ENCODE measurements at places on chromosomes 3 and 15.

GRCh38 chr3:38029400-38030125, at the start of gene PLCD1:
Gene PLCD1, minus strand, starts transcription at chr3:38029642. Its CDS starts 103 bp downstream, at chr3:38029539.
- peak; percentile 9 for DNase-seq

DNA sequence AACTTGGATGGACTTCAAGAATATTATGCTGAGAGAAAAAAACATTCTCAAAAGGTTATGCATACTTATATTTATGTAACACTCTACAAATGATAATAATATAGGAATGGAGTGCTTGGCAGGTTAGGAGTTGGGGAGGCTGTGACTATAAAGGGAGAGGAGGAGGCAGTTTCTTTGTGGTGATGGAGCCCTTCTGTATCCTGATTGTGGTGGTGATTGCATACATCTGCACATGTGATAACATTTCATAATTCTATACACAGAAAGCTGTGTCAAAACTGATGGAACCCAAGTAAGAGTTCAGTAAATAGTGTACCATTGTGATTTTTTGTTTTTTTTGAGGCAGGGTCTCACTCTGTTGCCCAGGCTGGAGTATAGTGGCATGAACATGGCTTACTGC, 31.7 kb upstream of the FAM3D start:
- no peak for DNase-seq

GRCh38 chr3:141402476-141403171, 34.3 kb downstream of the ZBTB38 start:
- no peak for DNase-seq

DNA sequence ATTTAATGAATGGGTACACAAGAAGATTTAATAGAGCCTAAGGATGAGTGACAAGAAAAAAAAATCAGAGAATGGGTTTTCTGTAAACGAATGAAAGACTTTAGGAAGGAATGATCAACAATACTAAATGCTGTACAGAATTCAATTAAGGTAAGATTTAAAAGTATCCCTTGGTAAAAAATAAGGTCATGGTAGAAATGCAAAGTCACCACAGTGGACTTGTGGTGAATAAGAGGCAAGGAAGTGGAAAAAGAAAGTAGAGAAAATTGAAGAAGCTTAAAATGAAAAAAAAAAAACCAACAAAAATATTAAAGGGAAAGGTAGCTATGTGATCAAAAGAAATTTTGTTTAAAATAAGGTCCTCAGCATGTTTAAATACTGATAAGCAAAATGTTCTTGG, 82.4 kb downstream of the PLSCR2 start:
- DNase-seq: no peak

DNA sequence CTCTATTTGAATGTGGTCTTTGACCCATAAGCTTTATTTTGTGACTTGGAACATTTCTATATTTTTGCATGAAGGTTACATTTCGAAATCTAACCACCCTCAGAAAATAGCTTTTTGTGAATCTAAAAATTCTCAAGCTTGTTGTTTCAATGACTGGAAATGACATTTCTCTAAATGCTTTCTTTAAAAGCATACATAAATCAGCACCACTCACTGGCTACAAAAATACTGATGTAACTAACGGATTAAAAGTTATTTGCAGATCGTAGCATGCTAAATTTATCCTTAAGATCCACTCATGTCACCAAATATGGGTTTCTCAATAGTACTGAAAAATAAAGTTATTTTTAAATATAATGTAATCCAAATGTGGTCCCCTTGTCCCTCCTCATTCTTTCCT, 55.2 kb upstream of the ACAN start:
- no peak for DNase-seq

DNA sequence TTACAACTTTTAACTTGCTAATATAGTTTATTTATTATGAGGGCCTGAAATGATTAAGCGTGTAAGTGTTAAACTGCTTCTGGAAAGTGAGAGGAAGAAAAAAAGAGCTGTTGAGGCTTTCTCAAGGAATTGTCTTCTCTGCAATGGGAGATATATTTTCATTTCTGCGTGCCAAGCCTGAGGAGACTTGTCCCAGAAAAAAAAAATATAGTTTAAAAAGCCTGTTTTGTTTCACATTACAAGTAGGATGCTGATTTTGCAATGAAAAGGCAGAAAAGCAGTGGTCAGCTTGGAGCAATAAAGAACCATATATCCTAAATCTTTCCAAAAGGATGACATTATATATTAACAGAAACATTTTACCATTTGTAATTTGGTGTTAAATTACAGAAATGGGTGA, 115.5 kb downstream of the GMNC start:
- no peak for DNase-seq

- DNase-seq: no peak
These were observed 106.1 kb downstream of the EOMES start for GRCh38 chr3:27616031-27616430.

GRCh38 chr3:31671976-31672375, 139.3 kb downstream of the STT3B start:
- DNase-seq: no peak

DNA sequence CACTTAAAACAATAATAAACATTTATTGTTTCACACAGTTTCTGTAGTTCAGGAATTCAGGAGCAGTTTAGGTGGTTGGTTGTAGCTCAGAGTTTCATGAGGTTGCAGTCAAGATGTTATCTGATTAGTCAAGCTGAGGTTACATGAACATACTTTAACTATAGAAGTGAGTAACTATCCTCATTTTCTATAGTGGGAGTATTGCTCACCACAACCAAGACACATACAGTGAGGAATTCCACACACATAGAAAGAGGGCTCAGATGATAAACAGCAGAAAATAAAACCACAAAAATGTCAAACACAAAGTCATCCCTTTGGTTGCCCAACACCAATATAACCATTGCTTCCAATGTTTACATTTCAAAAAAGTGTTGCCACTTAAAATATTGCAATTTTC, 13.6 kb downstream of the SCN11A start:
- DNase-seq: peak; percentile 69

GRCh38 chr3:194547042-194547441, 60.2 kb upstream of the ATP13A3 start:
- no peak for DNase-seq

GRCh38 chr3:106067711-106068110, 198.9 kb upstream of the CBLB start:
- DNase-seq: no peak

GRCh38 chr3:16286161-16286560, 21.1 kb downstream of the OXNAD1 start:
- DNase-seq: no peak

DNA sequence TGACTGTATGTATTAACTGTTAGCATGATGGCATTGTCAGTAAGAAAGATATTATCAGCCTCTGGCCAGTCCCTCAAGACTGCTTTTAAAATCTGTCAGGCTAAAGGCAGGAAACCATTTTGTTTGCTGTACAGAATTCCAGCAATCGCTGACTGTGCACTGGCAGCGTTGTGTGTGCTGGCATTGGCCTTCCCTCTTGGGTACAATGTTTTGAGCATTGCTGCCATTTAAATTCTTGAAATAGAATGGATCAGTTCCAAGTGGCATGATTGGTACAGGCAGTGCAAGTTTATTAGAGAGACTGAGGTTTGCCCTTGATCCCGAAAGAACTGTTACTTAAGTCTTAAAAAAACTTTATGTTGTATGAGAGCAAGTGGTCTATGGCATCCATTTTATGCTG, 788.7 kb downstream of the OTOL1 start:
- DNase-seq: no peak

DNA sequence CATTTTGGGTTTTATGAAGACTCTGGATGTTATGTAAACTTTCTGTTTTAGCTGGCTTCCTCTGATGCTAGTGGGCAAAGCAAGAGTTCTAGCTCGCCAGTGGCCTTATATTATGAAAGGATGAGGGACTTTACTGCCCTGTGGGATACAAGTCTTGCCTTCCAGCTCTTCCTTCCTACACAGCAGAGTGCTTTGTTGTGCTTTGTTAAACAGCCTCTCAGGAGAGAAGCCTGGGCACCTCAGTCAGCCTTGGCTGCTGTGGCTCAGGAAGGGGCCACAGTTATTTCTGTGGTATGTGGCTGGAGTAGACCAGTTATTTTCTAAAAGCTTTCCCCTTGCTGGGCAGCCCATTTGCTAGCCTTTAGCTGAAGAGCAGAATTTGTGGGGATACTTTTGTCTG, 69.5 kb upstream of the SUCLG2 start:
- no peak for DNase-seq

DNA sequence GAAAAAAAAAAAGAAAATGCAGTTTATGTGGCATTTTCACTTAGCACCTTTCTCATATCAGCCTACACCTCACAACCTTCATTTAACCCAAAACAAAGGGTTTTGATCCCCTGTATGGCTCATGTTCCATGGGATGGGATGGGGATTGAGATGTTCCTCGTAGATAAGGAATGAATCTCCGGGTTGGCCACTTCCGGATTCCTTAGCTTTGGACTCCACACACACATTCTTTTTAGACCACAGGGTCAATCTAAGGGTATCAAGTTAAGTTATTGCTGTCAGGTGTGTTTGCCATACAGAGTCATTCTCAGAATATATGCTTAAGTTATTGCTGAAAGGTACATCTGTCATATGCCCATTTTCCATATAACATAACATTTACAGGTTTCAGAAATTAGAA, 301.4 kb upstream of the TGFBR2 start:
- no peak for DNase-seq

- no peak for DNase-seq
These were observed 58.9 kb upstream of the KY start for GRCh38 chr3:134709561-134710312.

DNA sequence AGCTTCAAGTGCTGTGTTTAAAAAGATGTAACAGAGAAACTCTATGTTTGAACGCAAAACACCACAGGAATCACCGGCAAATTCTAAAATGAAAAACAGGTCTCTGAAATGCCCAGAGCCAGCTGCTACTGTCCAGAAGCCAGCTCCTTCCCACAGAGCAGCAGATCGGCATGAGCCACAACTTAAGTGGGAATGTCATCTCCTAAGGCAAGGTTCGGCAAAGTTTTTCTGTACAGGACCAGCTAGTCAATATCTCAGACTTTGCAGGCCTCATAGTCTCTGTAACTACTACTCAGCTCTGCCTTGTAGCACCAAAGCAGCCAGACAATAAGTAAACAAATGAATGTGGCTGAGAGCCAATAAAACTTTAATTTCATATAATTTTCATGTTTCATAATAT, 4.9 kb downstream of the PLOD2 start:
- no peak for DNase-seq

GRCh38 chr3:164375538-164375937, 702.8 kb downstream of the SI start:
- no peak for DNase-seq

GRCh38 chr3:52838561-52839267, 3.9 kb upstream of the MUSTN1 start:
- DNase-seq: no peak

- no peak for DNase-seq
These were observed 198.3 kb downstream of the ADAMTS9 start for GRCh38 chr3:64489361-64490044.

DNA sequence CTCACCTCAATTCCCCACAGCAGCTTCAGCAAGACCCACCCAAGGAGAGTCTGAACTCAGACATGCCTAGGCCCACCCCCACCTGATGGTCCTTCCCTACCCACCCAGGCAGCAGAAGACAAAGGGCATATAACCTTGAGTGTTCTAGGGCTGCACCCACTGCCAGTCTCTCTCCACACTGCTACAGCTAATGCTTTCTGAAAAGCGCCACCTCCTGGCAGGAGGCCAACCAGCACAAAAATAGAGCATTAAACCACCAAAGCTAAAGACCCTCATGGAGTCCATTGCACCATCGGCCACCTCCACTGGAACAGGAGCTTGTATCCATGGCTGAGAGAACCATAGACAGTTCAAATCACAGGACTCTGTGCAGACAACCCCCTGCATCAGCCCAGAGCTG, 11.3 kb upstream of the RPL39L start:
- no peak for DNase-seq

- DNase-seq: no peak
These were observed 11.6 kb upstream of the TMED3 start for GRCh38 chr15:79299126-79299840.

DNA sequence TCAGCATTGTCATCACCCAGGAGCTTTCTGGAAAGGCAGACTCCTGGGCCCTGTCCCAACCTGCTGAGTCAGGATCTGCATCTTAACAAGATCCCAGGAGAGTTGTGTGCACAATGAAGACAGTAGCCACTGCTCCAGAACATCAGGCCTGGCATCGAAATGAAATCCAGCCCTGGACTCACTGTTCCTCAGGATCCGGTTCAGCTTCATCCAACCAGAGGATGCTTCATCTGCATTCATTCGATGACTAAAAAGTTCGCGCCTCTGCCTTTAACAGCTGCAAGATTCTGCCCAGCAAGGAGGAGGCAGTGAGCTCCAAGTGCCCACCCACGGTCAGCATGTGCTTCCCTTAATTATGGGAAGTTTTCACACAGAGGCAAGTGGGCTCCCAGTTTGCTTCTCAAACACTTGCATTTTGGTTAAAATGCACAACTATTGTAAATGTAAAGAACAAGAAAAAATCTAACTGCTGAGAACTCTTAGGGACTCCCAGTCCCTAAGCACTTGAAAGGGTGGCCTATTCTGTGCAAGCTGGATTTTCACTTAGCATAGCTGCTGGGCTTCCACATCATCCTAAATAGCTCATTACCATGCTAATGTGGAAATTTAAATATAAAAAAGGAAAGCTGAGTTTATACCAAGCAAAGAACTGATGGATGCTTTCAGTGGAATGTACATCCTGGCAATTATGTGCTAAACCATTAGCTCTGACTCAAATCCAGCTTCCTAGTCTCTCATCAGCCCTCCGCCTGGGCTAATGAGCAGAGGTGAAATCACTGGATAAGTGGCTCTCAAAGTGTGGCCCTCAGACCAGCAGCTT, 25.5 kb upstream of the ESYT3 start:
- no peak for DNase-seq

DNA sequence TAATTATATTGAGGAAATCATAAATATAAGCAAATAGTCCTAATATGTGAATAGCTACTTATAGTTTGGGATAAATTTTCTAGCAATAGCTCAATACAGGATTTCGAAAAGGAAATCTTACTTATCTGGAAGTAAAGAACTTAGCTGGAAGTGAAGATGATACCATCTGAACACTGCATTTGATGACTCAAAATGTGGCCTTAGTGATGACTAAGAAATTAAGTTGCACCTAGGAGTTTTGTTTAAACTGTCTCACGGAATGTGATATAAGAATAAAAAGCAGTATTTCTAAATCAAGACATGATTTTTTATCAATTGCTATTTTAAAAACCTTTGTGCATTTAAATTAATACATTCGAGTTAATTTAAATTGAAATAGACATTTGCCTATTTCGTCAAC, 91.2 kb downstream of the EOMES start:
- no peak for DNase-seq

DNA sequence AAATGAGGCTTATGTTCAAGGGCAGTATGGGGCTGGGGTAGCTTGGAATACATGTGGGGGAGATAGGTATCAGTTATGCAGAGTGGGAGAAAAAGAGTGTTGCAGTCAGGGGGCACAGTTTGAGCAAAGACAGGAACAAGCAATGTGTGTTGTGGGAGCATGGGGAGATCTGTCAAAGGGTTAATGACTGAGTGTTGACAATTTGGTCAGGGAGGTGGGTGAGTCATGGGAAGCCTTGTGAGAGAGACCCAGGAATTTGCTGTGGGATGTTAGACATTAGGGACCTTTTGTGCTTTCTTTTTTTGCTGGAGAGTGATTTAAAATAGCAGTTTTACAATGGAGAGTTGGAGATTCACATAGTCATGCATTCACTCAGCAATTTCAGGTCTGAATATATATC, 221.6 kb upstream of the NR2E3 start:
- DNase-seq: peak; percentile 56
